ENCODE measurements at places on chromosomes 3 and 15. TPM values are rescaled to one million over a fixed set of nuclear protein-coding genes. Genes with fewer than 3 reads are reported as not detected.

ZNF80 gene
- total RNA-seq, result not detected

CNTN3 gene
- total RNA-seq, result 0.58 TPM

MKRN3 gene
- not detected for total RNA-seq

UROC1 gene
- total RNA-seq, result not detected

HGD gene
- total RNA-seq, result not detected

PTH1R gene
- total RNA-seq, result 1.6 TPM

IL17RE gene
- 5.5 TPM for total RNA-seq

FES gene
- total RNA-seq, result 42.9 TPM

OR5K2 gene
- total RNA-seq, result not detected

ADPRH gene
- total RNA-seq, result 6.1 TPM

PRR20G gene
- total RNA-seq, result not detected

SH2D7 gene
- not detected for total RNA-seq

ALPK3 gene
- under 0.01 TPM for total RNA-seq

ZNF710 gene
- total RNA-seq, result 8.1 TPM

GPR171 gene
- total RNA-seq, result not detected

OGG1 gene
- total RNA-seq, result 39.8 TPM

EMC7 gene
- total RNA-seq, result 60.3 TPM

LPP gene
- total RNA-seq, result 26.2 TPM

LRRC34 gene
- total RNA-seq, result 9.5 TPM

RAD51 gene
- total RNA-seq, result 5.5 TPM

GRM7 gene
- not detected for total RNA-seq

CCR5 gene
- not detected for total RNA-seq
